Vagina (tissue), 2 donors: ENCODE measurements at places on chromosomes 11 and 22. TPM values are rescaled to one million over a fixed set of nuclear protein-coding genes. Genes with fewer than 3 reads are reported as not detected.

Gene BSCL2
- total RNA-seq: 74.9 TPM

Gene CASP5
- not detected for total RNA-seq

Gene TRIM29
- 729 TPM for total RNA-seq

Gene HINFP
- 22.1 TPM for total RNA-seq

Gene VSIG2
- 0.74 TPM for total RNA-seq

Gene RAG1
- total RNA-seq: 0.25 TPM

Gene CHST1
- 2.0 TPM for total RNA-seq

Gene DBX1
- not detected for total RNA-seq

Gene MS4A3
- total RNA-seq: not detected

Gene MMP8
- total RNA-seq: not detected

Gene LIF
- 0.49 TPM for total RNA-seq

Gene OR52N2
- total RNA-seq: not detected

Gene TMPRSS5
- total RNA-seq: not detected

Gene C11orf97
- not detected for total RNA-seq

Gene SLC17A6
- total RNA-seq: not detected

Gene AMPD3
- total RNA-seq: 20.1 TPM

Gene CCDC87
- total RNA-seq: 0.74 TPM
